ENCODE measurements at places on chromosomes 7 and 10.
A peak's percentile ranks its signal among the peaks of the same experiment; 100 is the strongest.

- DNase-seq, result no peak
- no peak overlapping the region for H3K27ac ChIP-seq
- H3K36me3 ChIP-seq, result peaks cover 22% of the 10 kb centered on the region
- no peaks in the 10 kb centered on the region for H3K27me3 ChIP-seq
Measured at GRCh38 chr10:35545878-35546590, 59.1 kb upstream of the GJD4 start.

- H3K4me3 ChIP-seq, result peak overlapping the region; percentile 76
- no peaks in the 10 kb centered on the region for H3K27me3 ChIP-seq
- DNase-seq, result no peak
- H3K27ac ChIP-seq, result peak overlapping the region; percentile 96
- H3K36me3 ChIP-seq, result peaks cover 1% of the 10 kb centered on the region
Measured at GRCh38 chr7:111138586-111138985, 47.7 kb downstream of the LRRN3 start.

DNA sequence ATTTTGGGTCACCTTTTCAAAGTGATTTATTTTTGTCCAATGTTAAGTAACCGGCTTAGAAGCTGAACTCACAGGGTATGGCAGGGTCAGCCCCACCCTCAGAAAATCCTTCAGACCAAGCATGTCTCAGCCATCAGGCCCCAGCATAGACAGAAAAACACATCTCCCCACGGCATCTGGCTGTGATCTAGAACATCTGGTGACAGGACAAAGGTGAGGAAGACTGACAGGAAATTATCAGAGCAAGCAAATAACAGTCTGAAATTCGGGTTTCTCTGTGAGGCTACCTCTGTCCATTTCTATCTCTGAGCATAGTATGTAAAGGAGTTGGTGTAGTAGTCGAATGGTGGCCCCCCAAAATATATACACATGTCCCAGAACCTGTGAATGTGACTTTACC lies 177.0 kb upstream of the C1GALT1 start:
- no peak overlapping the region for H3K4me3 ChIP-seq
- H3K27ac ChIP-seq, result no peak overlapping the region
- no peak for DNase-seq

DNA sequence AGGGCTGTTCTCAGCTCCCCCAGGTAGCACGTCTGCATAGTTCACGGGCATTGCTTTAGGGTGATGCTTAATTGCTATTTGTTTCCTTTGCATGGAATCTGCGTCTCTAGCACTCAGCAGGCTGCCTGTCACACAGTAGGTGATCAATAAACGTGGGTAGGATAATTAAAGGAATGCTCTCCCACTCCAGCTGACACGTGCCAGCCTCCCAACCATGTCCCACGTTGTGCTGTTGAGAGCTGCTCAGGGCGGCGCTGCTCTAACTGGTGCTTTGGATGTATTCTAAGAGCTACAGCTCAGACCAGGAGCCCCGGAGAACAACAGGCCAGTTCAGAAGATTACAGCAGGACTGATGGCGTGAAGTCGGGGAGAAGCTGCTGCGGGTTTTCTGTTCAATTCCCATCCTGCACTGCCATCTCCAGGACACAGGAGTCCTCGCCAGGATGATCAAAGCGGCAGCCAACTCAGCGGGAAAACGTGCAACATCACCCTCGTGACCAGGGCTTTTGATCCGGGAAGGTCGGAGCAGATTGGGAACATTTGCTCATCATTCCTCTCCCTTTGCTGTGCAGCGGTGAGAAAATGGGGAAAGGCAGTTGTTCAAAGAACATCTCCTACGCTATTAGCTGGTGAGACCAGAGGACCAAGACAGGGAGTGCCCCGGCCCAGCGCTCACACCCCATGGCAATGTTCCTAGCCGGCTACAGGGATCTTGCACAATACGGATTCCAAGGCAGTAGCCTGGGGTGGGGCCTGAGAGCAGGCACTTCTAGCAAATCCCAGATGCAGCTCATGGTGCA lies 50.5 kb upstream of the FOXK1 start:
- DNase-seq, result no peak
- H3K4me3 ChIP-seq, result no peak overlapping the region
- no peaks in the 10 kb centered on the region for H3K4me1 ChIP-seq
- no peaks in the 10 kb centered on the region for H3K27me3 ChIP-seq

DNA sequence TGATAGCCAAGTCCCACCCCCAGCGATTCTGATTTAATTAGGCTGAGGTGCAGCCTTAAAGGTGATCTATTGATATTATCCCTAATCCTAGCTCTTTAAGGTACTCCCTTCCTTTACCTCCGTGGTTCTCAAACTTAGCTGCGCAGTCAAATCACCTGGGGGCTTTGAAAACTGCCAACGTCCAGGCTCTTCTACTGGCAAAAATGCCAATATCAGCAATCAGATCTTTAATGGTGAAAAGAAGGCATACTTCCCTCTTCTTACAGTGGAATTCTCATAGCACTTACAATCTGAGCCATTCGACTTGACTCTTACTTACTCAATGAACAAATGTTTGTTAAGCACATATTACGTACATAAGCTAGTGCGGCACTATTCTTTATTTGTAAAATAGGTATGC lies 704 bp upstream of the SLC35B4 start:
- H3K4me3 ChIP-seq, result peak overlapping the region; percentile 93
- H3K4me1 ChIP-seq, result peaks cover 18% of the 10 kb centered on the region
- peaks cover 5% of the 10 kb centered on the region for H3K27me3 ChIP-seq
- H3K27ac ChIP-seq, result no peak overlapping the region
- H3K36me3 ChIP-seq, result no peaks in the 10 kb centered on the region

DNA sequence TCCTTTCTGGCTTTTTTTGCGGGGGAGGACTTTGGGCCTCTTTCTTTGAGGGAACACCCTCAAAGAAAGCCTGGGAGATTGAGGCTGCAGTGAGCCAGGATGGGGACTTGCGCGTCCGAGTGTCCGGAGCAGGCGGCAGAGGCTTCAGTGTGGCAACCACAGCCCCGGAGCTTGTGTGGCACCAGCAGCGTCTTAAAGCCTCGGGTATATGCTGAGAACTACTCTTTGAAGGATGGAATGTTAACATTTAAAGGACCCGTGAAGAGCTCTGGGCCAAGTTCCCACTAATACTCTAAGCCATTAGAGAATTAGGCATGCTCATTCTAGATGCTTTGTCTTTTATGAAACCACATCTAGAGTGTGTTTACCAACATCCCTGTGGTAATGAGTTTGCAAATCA lies 168.2 kb downstream of the SEPTIN7 start:
- H3K27me3 ChIP-seq, result peaks cover 37% of the 10 kb centered on the region
- H3K36me3 ChIP-seq, result no peaks in the 10 kb centered on the region
- no peak overlapping the region for H3K27ac ChIP-seq

GRCh38 chr10:122264436-122264835 lies 6.7 kb upstream of the BTBD16 start:
- peaks cover 4% of the 10 kb centered on the region for H3K27me3 ChIP-seq
- no peaks in the 10 kb centered on the region for H3K36me3 ChIP-seq

DNA sequence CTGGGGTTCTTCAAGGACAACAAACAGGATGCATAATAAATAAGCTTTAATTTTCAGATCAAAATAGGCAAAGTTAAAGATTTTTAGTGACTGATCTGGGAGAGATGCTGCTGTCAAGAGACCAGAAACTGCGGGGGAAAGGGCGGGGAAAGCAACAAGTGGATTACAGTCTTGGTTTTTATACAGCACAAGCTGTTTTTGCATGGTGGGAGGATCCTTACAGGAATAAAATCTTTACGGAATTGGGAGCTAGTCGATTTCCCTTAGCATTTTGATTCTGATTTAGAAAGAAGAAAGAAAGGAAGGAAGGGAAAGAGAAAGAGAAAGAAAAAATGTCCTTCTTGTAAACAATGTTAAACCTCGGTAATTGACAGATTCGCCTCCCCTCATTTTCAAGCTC lies 242.3 kb upstream of the SP8 start:
- H3K27ac ChIP-seq, result no peak overlapping the region
- no peaks in the 10 kb centered on the region for H3K27me3 ChIP-seq
- no peak overlapping the region for H3K4me3 ChIP-seq

GRCh38 chr10:5529702-5530411 lies 5.1 kb downstream of the CALML3 start:
- H3K4me1 ChIP-seq, result no peaks in the 10 kb centered on the region
- no peak overlapping the region for H3K27ac ChIP-seq
- H3K4me3 ChIP-seq, result no peak overlapping the region
- no peaks in the 10 kb centered on the region for H3K36me3 ChIP-seq

- no peaks in the 10 kb centered on the region for H3K27me3 ChIP-seq
- no peak for DNase-seq
- peaks cover 10% of the 10 kb centered on the region for H3K36me3 ChIP-seq
- no peak overlapping the region for H3K4me3 ChIP-seq
- peaks cover 35% of the 10 kb centered on the region for H3K4me1 ChIP-seq
Measured at GRCh38 chr7:96316949-96317348, 4.9 kb downstream of the SLC25A13 start.

GRCh38 chr10:72424561-72424960 lies 69.8 kb upstream of the DNAJB12 start:
- H3K4me1 ChIP-seq, result no peaks in the 10 kb centered on the region
- no peaks in the 10 kb centered on the region for H3K27me3 ChIP-seq
- no peak for DNase-seq

DNA sequence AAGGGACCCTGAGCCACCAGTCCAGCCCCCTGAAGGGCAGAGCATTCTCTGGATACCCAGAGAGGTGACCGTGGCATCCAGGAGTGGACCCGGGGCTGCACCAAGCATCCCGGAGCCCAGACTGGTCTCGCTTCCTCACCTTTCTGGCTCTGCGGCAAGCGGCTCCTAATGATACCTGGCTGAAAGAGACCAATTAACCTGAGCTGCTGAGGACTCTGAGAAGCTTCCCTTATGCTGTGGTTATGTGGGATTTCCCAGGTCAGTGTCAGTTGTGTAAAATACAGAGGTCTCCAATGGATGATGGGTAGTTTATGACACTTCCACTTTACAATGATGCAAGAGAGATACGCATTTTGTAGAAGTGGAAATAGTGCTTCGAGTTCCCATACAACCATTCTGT lies 51.5 kb downstream of the PFKFB3 start:
- peaks cover 9% of the 10 kb centered on the region for H3K4me1 ChIP-seq
- no peaks in the 10 kb centered on the region for H3K27me3 ChIP-seq

- no peaks in the 10 kb centered on the region for H3K36me3 ChIP-seq
- H3K27me3 ChIP-seq, result no peaks in the 10 kb centered on the region
- H3K4me1 ChIP-seq, result no peaks in the 10 kb centered on the region
- DNase-seq, result no peak
- H3K4me3 ChIP-seq, result no peak overlapping the region
- H3K27ac ChIP-seq, result no peak overlapping the region
Measured at GRCh38 chr7:111958896-111959295, 247.3 kb downstream of the DOCK4 start.

GRCh38 chr10:102267748-102268147 lies 22.4 kb downstream of the GBF1 start:
- peaks cover 30% of the 10 kb centered on the region for H3K4me1 ChIP-seq
- peak overlapping the region; percentile 88 for H3K27ac ChIP-seq

DNA sequence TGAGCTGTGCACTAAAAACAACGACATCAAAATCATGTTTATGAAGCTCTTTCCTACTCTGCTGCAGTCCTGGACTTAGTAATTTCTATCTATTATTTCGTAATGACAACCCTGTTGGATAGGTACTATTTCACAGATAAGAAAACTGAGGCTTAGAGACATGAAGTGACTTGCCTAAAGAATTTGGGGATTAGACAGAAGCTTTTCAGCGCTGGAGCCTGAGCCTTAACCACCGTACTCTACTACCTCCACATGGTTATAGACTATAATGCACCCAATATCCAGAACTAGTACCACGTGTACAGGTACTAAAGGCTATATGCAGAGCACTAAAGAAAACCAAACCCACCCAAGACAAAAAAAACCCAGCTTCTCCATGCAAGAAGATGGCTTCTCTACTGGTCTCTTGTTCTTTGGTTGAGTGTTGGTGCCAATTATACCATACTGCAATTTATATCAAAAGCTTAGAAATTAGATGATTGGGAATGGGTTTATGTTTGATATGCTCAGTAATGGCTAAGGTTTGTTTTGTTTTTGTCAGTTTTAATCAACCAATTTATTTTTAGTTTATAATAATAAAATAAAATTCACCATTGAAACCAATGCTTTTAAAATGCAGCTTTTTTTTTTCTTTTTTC lies 6.5 kb upstream of the SNX10 start:
- no peak overlapping the region for H3K4me3 ChIP-seq
- no peak overlapping the region for H3K27ac ChIP-seq
- no peaks in the 10 kb centered on the region for H3K36me3 ChIP-seq
- peaks cover 7% of the 10 kb centered on the region for H3K27me3 ChIP-seq

DNA sequence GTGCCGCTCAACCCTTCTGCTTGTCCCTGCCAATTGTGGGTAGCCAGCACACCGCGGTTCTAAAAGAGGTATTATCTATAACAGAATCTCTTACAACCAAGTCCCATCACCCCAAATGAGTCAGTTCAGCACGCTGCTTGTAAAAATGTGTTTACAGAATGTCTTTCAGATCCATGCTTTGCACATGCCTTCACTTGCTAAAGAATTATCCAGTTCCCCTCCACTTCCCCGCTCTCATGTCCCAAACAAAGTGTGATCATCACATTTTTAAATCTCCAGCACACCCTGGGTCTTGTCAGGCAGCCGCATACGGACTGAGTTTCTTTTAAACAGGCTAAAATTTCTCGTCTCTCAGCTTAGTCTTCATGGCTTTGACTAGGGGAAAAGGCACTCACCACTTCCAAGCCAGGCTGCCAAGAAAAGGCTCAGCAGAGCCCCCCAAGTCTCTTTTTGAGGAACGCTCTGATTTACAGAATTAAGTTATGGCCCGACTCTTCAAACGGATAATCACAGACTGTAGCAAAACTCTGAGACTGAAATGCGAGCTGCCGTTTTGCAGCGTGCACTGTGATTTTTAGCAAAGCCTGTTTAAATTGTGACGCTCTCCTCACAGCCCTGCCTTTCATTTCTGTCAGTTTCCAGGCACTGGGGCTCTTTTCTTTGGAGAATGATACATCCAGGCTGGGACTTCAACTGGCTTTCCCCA lies 29.8 kb upstream of the FGFR2 start:
- no peak overlapping the region for H3K27ac ChIP-seq
- no peaks in the 10 kb centered on the region for H3K4me1 ChIP-seq
- no peaks in the 10 kb centered on the region for H3K27me3 ChIP-seq
- H3K36me3 ChIP-seq, result no peaks in the 10 kb centered on the region
- H3K4me3 ChIP-seq, result no peak overlapping the region
- no peak for DNase-seq

GRCh38 chr7:99499371-99499720 lies 735 bp downstream of the ZNF394 start:
- H3K4me1 ChIP-seq, result peaks cover 18% of the 10 kb centered on the region
- peak overlapping the region; percentile 99 for H3K27ac ChIP-seq
- DNase-seq, result no peak
- no peaks in the 10 kb centered on the region for H3K27me3 ChIP-seq
- peak overlapping the region; percentile 97 for H3K4me3 ChIP-seq
